Nucleus accumbens (tissue), 56 donors: ENCODE measurements at places on chromosomes 1 and 21.
A peak's percentile ranks its signal among the peaks of the same experiment; 100 is the strongest.

DNA sequence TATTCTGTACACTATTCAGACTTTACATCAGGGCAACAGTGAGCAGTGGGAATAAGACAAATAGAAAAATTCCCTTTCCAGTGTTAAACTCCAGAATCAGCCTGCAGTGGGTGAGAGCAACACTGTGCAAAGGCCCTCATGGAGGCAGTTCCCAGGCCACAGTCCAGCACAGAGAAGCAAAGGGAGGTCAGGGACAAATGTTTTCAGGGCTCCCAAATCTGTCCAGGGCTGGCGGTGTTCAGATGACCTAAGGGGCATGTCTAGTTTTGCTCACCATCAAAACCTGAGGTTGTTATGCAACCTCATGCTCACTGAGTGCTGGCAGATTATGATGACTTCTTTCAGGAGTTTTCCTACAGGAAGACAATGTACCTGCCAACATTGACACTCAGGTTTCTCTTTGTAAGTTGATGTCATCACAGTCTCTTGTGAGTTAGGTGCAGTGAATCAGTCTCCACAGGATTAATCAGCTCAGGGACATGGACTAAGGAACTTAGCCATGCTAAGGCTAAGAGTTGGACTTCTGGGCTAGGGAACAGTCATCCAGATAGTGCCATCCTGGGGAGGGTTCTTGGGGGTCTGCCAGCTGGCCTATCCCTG, 3.6 kb upstream of the LCE5A start:
- DNase-seq: no peak

DNA sequence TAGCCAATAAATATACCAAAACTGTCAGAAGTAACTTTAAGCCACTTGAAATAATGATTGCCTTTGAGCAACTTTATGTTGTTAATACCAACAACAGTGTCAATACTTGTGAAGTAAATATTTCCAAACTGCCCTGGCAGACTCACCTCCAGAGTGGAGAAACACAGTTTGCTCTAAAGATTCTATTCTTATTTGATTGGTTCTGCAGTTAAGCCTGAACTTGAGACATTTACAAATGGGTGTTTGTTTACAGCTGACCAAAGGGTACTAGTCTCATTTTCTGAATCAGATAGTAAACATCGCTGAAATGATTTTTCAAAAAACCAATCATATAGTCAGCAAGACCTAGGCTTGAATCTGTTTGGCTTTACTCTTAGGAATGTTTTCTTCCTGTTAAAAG, 1.3 kb upstream of the MYOC start:
- no peak for DNase-seq

GRCh38 chr1:15148475-15148874, 5.1 kb upstream of the TMEM51 start:
- no peak for DNase-seq

GRCh38 chr1:178066296-178066907, 27.5 kb upstream of the RASAL2 start:
- no peak for DNase-seq

DNA sequence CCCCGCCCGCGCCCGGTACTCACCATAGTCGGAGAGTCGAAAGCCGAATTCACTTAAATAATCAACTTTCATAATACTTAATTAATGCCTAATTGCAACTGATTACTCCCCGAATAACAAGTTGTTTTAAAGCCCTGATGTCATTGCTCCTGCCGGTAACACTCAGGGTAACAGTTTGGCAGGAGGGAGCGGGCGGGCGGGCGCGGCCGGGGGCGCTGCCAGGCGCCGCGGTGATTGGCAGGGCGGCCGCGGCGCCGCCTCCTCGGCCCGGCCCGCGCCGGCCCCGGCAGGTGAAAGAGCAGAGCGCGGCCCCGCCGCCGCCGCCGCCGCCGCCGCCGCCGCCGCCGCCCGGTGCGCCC, 102.2 kb downstream of the CASZ1 start:
- DNase-seq: no peak

- no peak for DNase-seq
Measured at GRCh38 chr1:99950486-99950885, 19.3 kb upstream of the SLC35A3 start.

DNA sequence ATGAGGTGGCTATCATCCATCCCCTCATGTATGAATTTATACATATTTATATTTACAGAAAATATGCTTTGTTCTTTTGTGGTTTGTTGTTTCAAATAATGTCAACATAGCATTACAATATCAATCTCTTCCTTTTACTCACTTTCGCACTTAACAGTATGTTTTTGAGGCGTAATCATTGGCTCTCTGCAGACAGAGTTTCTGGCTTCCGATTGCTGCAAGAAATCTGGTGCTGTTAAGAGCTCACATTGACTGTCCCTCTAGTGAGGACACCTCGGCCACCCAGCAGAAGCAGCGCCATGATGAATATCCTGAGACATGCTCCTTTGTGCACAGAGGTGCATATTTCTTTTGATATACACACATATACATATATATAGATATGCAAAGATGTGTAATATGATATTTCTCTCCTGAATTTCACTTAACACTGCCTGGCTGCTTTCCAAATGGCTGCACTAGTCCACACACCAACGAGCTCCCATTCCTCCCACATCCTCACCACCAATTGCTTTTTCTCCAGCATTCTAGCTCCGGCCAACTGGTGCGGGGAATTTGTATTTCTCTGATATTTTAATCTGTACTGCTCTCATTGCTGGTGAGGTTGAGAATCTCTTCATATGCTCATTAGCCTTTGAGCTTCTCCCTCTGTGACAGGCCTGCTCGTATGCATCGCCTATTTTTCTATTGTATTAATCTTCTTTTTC, 248.4 kb downstream of the SIPA1L2 start:
- DNase-seq: no peak

GRCh38 chr1:11407301-11407994, 71.5 kb upstream of the DISP3 start:
- no peak for DNase-seq

DNA sequence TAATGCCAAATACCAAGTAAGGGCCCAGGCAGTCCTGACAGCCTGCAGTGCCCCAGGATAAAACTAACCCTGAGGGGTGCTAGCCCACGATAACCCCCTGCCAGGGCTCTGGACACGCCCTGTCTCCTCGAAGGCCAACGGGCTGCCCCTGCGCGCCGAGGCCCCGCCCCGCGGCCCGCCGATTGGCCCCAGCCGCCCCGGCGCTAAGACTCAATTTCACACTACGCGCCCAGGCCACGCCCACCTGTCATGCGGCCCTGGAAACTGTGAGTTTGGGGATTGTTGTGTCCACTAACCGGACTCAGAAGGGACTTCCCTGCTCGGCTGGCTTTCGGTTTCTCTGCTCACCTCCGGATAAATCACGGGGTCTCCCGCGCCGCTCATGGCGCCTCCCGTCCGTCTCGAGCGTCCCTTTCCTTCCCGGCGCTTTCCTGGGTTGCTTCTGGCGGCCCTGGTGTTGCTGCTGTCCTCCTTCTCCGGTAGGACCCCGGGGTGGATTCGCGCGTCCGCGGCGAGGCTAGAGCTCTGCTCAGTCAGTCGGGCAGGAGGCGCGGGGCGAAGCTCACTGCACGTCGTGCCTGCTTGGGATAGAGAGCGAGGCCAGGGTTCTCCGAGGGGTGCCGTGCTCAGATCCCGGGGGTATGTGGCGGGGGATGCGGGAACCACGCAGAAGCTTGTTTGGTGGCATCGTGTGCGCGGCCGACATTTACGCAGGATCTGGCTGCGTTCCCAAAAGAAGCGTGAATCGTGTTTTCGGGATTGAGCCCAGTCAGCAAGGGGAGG, at the start of gene CR1L:
Gene CR1L (plus strand): TSS at position 282 of the 783 bp plus-strand sequence. CDS start 101 bp downstream, at position 383.
- DNase-seq: peak; percentile 85

DNA sequence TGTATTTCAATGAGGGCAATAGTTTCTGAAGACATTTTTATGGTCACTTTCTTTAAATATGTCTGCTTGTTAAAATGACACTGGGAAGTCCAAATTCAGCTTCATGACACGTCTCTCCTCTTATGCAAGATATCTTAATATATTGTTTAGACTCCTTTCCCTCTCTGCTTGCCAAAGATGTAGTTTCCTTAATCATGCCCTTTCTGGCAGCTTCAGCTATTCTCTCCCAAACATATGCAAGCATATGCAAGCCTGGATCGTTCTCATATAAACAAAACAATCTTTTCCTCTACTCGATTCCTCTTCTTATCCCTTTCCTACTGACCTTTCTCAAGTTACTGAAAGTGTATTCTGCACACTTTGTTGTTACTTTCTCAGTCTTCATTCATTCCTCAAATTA, 372.2 kb downstream of the PTBP2 start:
- DNase-seq: no peak

GRCh38 chr1:166153525-166154314, 13.1 kb downstream of the FAM78B start:
- DNase-seq: no peak

DNA sequence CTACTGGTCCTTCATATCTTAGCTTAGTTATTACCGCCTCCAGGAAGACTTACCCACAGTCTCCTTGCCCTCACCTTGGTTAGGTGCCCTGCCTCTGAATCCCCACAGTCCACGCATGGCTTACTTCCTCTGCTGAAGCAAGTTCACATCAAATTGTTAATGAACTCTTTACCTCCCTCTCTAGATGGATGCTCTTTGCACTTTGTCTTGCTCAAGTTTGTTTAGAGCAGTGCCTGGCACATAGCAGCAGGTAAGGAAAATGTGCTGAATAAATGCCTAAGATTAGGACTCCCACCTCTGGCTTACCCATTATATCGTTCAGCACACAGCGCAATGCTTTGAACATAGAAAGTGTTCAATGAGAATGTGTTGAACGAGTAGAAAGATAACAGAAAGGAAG, 90.5 kb downstream of the BEND5 start:
- no peak for DNase-seq

- peak; percentile 78 for DNase-seq
Measured at GRCh38 chr1:204267191-204267601, 53.4 kb upstream of the GOLT1A start.

GRCh38 chr1:47710329-47711071, 272.7 kb downstream of the FOXD2 start:
- DNase-seq: peak; percentile 33

- no peak for DNase-seq
Measured at GRCh38 chr1:24860841-24861240, 69.2 kb downstream of the RUNX3 start.

DNA sequence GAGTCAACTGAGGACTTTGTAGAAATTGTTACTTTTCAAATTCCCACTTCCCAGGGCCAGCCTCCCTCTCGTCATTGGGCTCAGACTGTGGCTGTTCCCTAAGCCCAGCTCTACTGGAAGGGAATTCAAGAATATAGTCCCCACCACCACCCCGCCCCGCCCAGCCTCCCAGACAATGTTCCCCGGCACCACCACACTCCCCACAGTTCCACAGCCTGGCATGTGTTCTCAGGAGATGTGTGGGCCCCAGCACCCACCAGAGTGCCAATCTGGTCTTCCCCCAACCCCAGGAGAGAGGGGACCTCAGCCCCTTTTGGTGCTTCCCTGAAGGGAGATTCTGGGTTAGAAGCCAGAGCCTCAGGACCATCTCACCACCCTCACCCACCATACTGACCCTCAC, 120.1 kb downstream of the SYT2 start:
- DNase-seq: no peak
